ENCODE measurements at places on chromosomes 7 and 10.

DNA sequence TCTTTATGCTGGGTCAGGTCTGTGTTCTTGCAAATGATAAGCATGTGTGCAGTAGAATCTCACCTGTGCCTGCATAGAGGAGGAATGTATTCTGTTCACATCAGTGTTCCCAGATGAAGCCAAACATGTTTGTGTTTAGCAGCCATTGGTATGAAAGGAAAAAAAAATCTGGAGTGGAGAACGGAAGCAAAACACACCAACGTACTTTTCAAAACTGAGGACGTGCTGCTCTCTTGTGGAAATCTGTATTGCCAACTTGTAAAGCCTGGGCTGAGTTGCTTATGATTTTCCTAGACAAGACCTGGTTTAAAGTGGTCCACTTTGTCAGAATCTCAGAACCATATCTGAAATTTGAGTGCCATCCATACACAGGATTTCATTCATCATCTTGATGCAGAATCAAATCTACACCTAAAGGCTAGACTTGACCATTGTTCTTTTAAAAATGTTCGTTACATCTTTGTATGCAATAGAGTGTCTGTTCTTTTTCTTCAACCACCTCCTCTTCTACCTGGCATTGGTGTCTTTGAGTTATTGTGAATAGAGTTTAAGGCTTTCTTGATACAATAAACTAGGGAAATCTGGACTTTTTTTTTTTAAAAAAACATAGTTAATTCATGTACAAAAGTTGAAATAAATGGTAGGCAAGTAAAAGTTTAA is 367.7 kb downstream of the PHF14 start:
- DNase-seq, result no peak

DNA sequence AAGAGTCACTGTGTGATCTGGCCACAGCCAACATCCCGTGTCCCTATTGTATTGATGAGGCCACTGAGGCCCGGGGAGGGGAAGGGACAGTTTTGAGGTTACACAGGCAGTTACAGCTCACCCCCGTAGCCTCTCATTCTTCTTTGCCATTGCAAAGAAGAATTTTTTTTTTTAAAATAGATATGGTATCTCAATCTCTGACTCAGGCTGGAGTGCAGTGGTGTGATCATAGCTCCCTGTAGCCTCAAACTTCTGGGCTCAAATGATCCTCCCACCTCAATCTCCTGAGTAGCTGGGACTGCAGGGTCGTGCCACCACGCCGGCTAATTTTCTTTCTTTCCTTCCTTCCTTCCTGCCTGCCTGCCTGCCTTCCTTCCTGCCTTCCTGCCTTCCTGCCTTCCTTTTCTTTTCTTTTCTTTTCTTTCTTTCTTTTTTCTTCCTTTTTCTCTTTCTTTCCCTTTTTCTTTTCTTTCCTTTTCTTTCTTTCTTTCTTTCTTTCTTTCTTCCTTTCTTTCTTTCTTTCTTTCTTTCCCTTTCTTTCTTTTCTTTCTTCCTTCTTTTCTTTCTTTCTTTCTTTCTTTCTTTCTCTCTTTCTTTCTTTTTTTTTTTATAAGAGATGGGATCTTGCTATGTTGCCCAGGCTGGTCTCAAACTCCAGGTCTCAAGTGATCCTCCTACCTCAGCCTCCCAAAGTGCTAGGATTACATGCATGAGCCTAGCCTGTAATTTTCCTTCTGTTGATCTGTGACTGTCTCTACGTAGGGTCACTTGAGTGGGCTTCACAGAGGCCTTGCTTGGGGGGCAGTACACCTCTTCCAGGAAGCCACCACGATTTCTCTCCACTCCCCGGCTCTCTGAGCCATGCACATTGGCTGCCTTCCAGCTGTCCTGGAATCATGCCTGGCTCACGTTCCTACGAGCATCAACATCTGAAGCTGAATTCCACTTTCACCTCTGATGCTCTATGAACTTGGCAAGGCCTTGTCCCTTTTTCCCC is 31.3 kb downstream of the TMEM270 start:
- no peak for DNase-seq

- no peak for DNase-seq
Observed at GRCh38 chr7:115267503-115267902, 345.6 kb downstream of the MDFIC start.

- DNase-seq, result no peak
Observed at GRCh38 chr10:82318534-82318933, 443.5 kb downstream of the NRG3 start.

DNA sequence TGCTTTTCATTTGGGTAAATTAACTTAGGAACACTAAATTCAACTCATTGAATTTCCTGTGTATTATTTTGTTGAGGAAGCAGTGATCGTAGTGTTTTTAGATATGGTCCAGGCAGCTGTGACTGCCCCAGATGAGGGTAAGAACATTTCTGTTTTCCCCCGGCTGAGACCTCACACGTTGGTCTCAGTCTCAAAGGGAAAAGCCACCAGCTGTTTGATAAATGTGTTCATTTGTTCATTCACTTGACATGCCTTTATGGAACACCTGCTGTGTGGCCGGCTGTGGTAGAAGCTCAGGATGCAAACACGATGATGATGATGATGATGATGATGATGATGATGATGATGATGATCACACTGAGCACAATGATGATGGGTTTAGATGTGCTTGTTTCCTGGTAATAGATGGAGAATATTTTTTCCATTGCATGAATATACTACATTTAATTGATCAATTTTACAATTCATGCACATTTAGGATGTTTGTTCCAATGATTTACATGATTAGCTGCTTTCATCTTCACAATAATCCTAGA is 125.6 kb upstream of the ZNF32 start:
- no peak for DNase-seq

DNA sequence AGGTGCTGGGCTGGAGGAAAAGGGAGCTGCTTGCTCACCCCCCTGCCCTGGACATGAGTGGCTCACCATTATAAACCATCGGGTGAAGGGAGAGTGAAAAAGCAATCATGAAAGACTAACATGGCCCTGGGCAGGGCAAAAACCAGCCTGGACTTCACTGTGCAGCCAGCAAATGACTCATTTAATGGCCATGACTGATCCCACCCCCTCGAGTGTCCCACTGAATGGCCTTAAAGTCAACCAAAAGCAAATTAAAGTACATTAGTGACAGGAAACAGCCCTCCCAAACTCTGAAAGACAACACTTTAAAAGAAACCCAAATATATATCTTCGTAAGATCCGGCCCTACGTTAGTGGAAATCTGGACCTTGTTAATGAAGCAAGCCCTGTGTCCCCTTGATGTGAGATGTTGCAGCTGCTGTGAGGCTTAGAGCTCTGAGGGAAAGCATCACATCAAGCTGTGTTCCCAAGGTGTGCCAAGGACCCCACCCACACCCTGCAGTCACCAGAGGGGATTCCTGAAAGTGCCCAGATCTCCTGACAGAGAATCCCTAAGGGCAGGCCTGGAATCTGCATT is 31.2 kb downstream of the ADCYAP1R1 start:
- DNase-seq, result no peak

DNA sequence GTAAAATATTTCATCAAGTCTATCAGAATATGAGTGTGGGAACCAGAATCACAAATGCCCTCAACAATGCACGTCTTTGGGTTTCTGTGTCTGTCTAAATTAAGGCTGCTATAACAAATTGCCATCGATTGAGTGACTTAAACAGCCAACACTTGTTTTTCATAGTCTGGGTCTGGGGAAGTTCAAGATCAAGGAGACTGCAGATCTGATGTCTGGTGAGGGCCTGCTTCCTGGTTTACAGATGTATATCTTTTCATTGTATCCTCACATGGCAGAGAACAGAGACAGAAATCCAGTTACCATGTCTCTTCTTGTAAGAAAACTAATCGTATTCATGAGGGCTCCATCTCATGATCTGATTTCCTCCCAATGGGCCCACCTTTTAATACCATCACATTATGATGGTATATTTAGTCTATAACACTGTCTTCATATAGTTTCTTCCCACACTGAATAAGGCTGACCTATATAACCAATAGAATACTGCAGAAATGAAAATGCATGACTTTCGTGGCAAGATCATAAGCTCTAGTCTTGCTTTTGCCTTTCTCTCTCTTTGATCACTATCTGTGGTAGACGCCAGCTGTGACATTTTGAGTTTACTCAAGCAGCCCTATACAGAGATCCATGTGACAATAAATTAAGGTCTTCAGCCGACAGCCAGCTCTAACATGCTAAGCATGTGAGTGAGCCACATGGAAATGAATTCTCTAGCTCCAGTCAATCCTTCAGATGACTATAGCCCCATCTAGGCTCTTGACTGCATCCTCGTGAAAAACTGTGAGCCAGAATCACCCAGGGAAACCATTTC is 51.9 kb downstream of the THSD7A start:
- DNase-seq, result no peak

- no peak for DNase-seq
Observed at GRCh38 chr10:96959733-96960132, 127.6 kb downstream of the LCOR start.

DNA sequence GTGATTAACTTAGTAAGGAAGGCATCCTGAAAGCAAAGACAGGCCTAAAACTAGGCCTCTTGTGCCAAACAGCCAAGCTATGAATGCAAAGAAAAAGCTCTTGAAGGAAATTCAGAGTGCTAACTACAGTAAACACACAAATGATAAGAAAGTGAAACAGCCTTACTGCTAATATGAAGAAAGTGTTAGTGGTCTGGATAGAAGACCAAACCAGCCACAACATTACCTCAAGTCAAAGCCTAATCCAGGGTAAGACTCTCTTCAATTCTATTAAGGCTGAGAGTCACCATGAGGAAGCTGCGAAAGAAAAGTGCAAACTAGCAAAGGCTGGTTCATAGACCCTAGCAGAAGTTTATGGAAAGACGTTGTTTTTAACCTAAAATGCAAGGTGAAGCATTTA is 66.0 kb downstream of the IPMK start:
- no peak for DNase-seq

DNA sequence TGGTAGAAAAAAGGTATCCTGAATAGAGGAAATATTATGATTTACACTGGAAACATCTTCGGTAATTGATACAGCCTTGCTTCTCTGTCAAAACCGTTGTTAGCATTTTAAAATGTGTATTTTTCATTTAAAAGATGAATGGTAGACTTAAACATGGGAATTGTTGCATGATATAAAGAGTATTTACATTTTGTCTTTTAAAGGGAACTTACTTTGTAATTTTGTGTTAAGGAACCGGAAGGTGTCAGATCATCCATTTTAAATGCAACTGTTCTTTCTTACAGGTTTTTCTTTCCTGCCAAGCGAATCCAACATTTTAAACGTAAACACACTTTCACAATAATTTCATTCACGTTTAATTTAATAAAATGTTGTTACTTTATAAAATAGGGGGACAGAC is 1.8 kb upstream of the IGF2BP3 start:
- no peak for DNase-seq

DNA sequence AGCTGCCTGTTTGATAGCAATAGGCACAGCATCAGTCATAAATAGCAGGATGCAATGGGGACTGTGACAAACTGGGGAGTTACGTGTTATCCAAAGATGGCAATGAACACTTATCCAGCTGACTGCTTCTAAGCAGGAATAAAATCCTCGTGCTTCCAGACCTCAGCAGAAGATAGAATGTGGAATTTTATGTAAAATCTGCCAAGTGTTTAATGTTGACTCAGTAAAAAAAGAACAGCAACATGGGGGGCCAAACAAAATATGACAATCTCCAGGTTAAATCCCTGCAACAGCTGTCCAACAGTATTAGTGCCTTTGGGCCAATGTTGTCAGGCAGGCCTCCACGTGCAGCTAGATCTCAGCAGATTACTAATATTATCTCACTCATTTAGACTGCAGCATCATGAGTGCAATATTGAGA is 127.3 kb downstream of the SEMA3C start:
- DNase-seq, result no peak

DNA sequence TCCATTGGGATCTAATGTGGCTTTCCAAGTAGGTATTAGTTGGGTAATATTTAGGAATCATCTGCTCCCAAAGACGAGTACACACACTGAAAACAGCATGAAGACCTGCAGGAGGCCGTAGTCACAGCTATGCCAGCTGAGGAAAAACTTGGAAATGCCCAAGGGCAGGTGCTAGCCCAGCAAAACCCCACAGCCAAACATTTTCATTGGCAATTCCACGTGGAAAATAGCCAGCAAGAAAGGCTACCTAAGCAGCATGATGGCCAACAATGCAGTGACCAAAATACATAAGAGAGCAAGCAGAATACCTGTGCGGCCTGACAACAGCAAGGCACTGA is 32.7 kb downstream of the DOCK4 start:
- no peak for DNase-seq

GRCh38 chr10:111127081-111127848 is 50.4 kb downstream of the ADRA2A start:
- no peak for DNase-seq

- DNase-seq, result no peak
Observed at GRCh38 chr10:50501924-50502452, 121.8 kb downstream of the SGMS1 start.

DNA sequence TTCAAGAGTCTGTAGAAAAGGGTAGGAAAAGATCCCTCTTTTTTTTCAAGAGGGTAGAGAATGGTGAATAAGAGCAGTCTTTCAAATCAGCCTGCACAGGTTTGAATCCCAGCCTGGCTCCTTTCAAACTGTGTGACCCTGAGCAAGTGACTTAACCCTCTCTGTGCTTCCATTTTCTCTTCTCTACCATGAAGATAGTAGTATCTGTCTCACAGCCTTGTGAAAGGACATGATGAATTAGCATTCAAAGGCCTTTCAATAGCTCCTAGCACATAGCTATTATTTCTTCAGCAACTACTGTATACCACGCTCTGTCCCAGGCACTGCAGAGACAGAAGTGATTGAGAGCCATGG is 25.4 kb downstream of the LEP start:
- DNase-seq, result no peak

DNA sequence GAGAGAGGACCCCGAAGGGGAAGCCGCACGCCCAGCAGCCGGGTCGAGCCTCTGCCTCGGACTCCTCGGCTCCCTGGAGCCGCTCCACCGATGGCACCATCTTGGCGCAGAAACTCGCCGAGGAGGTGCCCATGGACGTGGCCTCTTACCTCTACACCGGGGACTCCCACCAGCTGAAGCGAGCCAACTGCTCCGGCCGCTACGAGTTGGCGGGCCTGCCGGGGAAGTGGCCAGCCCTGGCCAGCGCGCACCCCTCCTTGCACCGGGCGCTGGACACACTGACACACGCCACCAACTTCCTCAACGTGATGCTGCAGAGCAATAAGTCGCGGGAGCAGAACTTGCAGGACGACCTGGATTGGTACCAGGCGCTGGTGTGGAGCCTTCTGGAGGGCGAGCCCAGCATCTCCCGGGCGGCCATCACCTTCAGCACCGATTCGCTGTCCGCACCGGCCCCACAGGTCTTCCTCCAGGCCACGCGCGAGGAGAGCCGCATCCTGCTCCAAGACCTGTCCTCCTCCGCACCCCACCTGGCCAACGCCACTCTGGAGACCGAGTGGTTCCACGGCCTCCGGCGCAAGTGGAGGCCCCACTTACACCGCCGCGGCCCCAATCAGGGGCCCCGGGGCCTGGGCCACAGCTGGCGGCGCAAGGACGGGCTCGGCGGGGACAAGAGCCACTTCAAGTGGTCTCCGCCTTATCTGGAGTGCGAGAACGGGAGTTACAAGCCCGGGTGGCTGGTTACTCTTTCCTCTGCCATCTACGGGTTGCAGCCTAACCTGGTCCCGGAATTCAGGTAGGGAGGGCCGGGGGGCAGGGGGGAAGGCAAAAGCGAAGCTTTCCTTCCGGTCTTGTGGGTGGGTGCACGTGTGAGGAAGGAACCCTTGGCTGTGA is 973 bp downstream of the GPR158 start:
- no peak for DNase-seq

GRCh38 chr7:133563251-133563650 is 310.4 kb downstream of the EXOC4 start:
- DNase-seq, result no peak

GRCh38 chr7:23403970-23404369 is 66.3 kb downstream of the IGF2BP3 start:
- DNase-seq, result no peak

Data from naive B cell (primary cell).